MG63 (cell line): ENCODE measurements at places on chromosomes 7 and 10. TPM values are rescaled to one million over a fixed set of nuclear protein-coding genes. Genes with fewer than 3 reads are reported as not detected.

AKR1E2 gene
- 0.37 and 1.2 TPM in 2 replicates for total RNA-seq

- no peak for DNase-seq
These were observed 79.6 kb downstream of the ZFAND4 start for GRCh38 chr10:45592926-45593325.

DNA sequence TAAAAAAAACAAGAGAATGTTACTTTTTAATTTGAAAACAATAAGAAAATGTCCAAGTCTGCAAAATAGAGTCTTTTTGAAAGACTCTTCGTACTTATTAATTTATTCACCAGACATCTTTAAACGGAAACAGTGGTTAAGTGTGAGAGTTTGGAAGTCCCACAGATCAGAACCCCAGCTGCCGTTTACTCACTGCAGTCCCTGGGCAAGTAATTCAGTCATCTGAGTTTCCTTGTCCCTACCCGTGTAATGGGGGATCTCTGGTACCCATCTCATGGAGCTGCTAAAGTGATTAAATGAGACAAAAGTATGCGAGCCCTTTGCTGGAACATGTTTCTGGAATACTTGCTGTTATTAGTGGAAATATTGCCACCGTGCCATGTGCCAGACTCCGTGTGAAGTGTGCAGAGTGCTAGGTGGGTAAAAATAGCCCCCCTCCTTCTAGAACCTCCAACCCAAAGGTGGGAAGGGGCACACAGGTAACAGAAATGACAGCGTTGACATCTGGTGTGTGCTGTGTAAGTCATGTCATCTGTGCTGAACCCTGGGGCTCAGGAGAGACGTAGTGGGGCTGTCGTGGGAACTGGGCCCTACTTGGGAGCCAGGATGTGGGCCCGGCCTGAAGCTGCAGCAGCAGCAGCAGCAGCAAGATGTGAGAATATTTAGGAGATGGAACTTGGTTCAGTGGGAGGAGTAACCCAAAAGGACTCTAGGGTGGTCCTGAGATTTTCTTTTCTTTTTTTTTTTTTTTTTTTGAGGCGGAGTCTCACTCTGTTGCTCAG lies 140.5 kb downstream of the CUX1 start:
- no peak for DNase-seq

DNA sequence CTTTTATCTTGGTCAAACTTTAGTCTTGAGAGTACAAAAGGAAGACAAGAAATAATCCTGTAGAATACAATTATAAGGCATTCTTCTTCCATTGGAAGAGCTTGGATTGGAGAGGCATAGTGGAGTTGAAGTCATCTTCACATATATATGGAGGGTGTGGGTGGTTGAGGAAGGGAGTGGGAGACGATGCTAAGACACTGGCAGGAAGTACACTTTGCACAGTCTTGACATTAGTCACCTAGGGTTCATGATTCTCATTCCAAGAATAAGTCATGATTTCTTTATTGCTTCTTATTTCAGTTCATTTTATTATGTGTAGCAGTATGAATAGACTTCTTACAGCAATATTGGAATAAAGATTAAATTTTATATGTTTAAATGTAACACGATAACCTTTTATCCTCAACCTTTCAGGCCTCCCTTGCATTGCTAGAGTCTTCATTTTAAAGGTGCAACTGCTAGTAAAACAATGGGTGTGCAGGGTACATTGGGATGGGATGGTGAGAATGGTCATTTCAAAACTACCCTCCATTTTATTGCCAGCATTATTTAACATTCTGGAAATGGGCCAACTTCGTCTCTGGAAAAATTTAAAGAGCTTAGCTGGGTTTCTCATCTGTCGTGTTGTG lies 12.3 kb upstream of the SLC26A3 start:
- no peak for DNase-seq

- DNase-seq = no peak
These were observed 61.7 kb upstream of the LRGUK start for GRCh38 chr7:134065415-134065814.

GRCh38 chr7:30502470-30503251 lies 2.0 kb downstream of the GGCT start:
- no peak for DNase-seq

GRCh38 chr10:119514819-119515218 lies 27.7 kb downstream of the RGS10 start:
- no peak for DNase-seq

GRCh38 chr7:120615703-120616102 lies 242.2 kb downstream of the TSPAN12 start:
- DNase-seq = no peak

DNA sequence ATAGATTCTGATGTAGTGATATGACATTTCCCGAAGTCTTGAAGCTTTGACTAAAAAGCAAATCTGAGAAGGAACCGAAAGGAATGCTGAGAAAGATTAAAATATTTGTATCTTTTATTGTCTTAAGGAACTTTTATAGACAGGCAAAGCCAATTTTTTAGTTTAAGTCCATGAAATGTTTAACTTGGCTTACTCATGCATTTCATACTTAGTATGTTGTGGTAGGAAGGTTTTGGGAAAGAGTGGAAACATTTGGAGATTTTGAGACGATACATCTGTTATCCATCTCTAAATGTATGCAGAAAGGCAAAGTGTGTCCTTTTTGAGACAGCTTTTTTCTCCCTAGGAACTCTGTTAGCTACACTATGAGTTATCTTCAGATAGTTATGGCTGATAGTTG lies 10.1 kb downstream of the TBC1D12 start:
- DNase-seq = no peak

DNA sequence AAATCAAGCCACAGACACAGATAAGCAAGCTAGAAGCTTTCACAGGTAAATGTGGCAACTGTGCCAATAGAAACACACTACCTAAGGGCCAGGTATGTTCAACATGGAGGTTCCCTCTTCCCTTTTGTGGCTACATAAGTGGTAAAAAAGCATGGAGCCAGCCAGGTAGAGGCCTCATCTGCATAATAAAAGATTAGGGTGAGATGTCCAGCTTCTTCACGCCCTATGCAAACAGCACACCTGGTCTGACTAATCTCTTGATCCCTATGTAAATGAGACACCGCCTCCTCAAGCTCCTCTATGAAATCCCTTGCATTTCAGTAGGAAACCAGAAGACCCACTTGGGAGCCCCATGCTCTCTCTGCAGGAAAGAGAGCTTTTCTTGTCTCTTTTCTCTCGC lies 282.2 kb downstream of the NEBL start:
- no peak for DNase-seq
